ENCODE measurements at places on chromosomes 1 and 21. TPM values are rescaled to one million over a fixed set of nuclear protein-coding genes. Genes with fewer than 3 reads are reported as not detected.

S100A11 gene
- total RNA-seq: 92.0 TPM

DENND2D gene
- 3.5 TPM for total RNA-seq

RGS18 gene
- total RNA-seq: 1.3 TPM

TNFSF4 gene
- 1.0 TPM for total RNA-seq

LRP8 gene
- total RNA-seq: 1.2 TPM

NR1I3 gene
- total RNA-seq: not detected

ARHGAP30 gene
- total RNA-seq: 3.7 TPM
